ENCODE measurements at places on chromosomes 11 and 22. TPM values are rescaled to one million over a fixed set of nuclear protein-coding genes. Genes with fewer than 3 reads are reported as not detected.

The MS4A12 gene
- total RNA-seq: not detected

The FAU gene
- total RNA-seq: 1,165 TPM

The NRXN2 gene
- not detected for total RNA-seq

GRCh38 chr11:28318871-28319270, 210.7 kb downstream of the METTL15 start:
- no peaks in the 10 kb centered on the region for H3K27me3 ChIP-seq
- no peak overlapping the region for H3K4me3 ChIP-seq
- no peak for DNase-seq
- H3K36me3 ChIP-seq: no peaks in the 10 kb centered on the region
- H3K4me1 ChIP-seq: no peaks in the 10 kb centered on the region

DNA sequence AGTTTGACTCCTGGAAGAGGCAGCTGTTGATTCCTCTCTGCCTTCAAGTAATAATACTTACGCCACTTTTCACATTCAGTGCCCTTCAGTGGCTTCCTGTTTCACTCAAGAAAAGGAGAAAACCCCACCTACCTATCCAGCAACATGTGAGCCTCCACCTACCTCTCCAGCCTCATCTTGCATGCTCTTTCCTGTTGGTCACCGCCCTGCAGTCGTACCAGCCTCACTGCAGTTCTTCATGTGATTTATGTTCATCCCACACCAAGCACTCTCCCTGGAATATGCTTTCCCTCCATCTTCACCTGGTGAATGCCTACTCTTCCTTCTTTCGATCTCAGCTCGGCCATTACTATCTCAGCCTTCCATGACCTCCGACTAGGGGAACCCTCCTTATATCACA, 21.8 kb upstream of the YWHAH start:
- no peaks in the 10 kb centered on the region for H3K4me1 ChIP-seq
- no peaks in the 10 kb centered on the region for H3K36me3 ChIP-seq
- DNase-seq: no peak
- peaks cover 15% of the 10 kb centered on the region for H3K27me3 ChIP-seq

DNA sequence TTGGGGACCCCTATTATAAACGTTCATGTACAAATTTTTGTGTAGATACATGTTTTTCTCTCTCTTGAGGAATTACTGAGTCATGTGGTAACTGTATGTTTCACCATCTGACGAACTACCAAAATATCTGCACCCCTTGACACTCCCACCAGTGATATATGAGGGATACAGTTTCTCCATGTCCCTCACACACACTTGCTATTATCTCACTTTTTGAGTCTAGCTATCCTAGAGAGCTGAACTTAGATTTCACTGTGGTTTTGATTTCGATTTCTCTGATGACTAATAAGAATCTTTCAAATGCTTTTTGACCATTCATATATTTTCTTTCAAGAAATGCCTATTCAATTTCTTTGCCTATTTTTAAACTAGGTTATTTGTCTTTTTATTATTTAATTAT, 200.2 kb downstream of the PGR start:
- no peak overlapping the region for H3K4me3 ChIP-seq
- H3K36me3 ChIP-seq: no peaks in the 10 kb centered on the region
- H3K27ac ChIP-seq: no peak overlapping the region

DNA sequence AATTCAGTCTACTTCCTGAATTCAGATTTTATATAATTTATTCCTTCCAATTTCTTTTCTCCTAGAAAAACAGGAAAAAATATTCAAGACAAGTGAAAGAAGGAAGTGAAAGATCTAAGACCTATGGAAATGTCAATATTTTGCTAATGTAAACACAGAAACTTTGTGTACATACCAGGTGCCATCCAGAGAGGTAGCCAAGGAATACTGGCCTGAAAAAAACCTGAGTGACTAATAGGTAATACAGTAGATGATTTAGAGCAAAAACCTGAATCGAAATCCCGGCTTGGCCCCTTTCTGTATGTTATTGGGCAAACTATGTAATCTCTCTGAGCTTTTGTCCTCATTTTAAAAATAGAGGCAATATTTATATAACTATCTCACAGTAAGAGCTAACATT, 59.2 kb upstream of the FSHB start:
- H3K27ac ChIP-seq: no peak overlapping the region
- H3K27me3 ChIP-seq: no peaks in the 10 kb centered on the region
